ENCODE measurements at places on chromosomes 16 and 17.

DNA sequence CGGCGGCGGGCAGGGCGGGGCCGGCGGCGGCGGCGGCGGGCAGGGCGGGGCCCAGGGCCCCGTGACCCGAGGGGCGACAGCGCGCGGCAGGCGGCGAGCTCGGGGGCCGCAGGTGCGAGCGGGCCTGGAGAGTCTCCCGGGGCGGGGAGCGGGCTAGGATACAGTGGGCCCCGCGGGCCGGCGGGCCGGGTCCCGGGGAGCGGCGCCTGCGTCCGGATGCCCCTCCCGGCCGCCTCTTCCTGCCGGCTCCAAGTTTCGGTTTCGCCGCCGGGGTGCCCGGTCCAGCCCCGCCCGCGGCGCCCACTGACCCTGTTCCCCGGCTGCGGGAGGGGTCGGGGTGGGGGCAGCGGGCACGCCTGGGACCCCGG lies at the start of gene RNF213:
Gene RNF213, plus strand, starts transcription at position 62 of the 368 bp plus-strand sequence. CDS start 2,830 bp downstream, outside the sequence.
- DNase-seq: peak; percentile 35

DNA sequence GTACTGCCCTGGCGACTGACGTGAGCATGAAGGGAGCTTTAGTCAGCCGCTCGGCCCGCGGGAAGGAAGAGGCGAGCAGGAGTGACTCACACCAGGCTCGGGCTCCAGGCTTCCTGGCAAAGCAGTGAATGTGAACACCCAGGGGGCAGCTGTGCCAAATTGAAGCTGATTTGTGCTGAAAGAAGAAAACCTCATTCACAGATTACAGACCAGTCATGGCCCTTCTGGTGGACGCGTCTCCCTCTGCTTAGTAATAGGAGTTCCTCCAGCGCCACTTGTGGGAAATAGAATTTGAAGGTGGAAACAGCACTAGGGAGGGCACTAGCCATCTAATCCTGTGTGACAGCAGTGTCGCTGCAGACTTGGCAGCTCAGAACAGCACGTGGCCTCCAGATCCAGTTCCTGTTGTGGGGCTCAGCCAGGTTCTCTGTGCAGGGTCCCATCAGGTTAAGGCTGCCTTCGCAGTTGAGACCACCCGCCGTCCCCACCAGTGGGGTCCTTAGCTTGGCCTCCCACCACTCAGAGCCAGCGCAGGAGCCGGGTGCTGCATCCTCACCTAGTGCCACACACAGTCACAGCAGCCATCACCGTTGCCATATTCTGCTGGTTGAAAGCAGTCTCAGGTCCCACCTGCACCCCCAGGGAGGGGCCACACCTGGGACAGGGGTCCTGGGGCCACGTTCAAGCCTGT lies 164.5 kb upstream of the CHMP6 start:
- DNase-seq: no peak

DNA sequence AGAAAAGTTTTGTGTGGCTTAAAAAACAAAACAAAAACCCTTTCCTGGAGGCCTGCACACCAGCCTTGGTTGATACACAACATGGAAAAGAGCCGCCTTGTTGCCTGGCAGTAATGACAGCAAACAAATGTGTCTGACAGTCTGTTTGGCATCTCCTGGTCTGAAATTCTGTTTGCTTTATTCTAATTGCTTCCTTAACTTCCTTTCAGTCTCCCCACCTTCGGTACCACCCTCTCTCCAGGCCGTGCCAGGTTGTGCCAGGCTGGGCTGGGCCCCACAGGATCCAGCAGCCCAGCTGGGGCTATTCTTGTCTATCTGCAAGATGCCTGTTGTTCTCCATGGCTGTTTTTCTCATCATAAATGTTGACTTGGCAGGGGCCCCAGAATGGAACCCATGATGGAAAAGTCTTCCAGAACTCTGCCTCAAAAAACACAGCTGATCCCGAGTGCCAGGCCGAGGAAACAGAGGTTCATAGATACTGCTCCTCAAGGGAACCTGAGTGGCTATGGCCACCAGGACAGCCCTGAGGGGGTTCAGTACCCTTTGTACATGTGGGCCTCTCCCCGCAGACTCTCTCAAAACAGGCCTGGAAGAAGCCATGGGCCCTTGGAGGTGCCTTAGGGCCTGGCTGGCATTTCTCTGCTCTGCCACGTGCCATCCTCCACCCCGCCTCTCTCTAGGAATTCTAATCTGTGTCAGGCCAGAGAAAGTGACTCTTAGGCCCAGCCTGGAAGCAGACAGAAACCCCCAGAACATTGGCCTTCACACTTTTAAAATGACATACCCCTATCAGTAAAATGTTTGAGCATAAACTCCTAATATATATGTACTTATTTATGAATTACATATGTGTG lies 50.5 kb downstream of the YPEL2 start:
- no peak for DNase-seq

DNA sequence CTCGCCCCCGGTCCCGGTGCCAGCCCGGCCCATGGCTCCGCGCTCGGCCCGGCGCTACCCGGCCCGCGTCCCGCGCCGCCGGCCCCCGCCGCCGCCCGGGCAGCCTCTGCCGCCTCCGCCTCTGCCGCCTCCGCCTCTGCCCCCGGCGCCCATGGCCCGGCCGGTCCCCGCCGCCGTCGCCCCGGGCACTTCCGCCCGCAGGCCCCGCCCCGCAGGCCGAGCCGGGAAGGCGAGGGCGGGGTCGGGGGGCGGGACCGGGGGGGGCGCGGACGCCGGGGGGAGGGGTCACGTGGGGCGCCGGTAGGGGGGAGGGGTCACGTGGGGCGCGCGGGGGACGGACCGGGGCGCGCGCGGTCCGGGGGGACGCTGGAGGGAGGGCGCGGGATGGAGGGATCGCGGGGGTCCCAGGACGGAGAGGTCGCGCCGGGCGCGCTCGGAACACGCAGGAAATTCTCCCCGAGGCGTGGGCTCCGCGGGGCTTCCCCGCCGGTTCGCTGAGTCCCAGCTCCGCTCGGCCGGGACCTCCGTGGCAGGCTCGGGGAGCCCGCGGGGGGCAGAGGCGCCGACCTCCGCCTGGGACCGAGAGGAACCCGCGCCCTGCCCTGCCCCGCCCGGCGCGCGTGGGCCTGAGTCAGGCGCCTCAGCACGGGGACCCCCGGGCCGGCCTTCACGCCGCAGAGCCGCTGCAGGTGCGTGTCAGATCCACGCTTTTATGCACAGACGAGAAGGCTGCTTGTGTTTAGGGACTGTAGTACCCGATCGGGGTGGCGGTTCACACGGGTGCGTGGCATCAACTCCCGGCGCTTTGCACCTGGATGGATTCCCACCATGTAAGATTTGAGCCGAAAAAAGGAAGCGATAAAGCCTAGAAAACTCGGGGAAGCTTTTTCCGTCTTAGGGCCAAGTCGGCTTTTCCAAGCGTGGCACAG lies at the start of gene PGAP6:
Gene PGAP6, minus strand, starts transcription at position 190 of the 929 bp plus-strand sequence. Its CDS starts 157 bp downstream, at position 33.
- DNase-seq: no peak

- DNase-seq: no peak
These were observed 2.0 kb downstream of the HOXB8 start for GRCh38 chr17:48612854-48613691.

- DNase-seq: no peak
These were observed 207.0 kb upstream of the COX10 start for GRCh38 chr17:13862346-13862745.

- peak; percentile 14 for DNase-seq
These were observed 857 bp downstream of the GOT2 start for GRCh38 chr16:58733248-58733670.

- DNase-seq: no peak
These were observed 25.5 kb upstream of the TBX4 start for GRCh38 chr17:61426482-61427304.

DNA sequence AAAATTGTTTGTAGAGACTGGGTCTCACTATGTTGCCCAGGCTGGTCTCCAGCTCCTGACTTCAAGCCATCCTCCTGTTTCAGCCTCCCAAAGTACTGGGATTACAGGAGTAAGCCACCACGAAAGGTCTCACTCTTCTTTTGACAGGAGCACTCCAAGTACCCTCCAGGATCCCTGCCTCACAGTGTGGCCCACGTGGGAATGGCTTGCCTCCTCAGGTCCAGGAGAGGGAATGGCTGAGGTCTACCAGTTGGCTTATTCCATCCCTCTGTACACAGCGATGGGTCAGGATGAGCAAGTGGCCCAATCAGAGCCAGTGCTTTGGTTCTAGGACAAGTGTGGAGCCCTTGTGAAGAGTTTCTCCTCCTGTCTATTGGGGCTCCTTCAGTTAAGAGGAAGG lies 73.7 kb upstream of the ZNF423 start:
- no peak for DNase-seq

- DNase-seq: no peak
These were observed 27.1 kb downstream of the MMD start for GRCh38 chr17:55394357-55395021.

DNA sequence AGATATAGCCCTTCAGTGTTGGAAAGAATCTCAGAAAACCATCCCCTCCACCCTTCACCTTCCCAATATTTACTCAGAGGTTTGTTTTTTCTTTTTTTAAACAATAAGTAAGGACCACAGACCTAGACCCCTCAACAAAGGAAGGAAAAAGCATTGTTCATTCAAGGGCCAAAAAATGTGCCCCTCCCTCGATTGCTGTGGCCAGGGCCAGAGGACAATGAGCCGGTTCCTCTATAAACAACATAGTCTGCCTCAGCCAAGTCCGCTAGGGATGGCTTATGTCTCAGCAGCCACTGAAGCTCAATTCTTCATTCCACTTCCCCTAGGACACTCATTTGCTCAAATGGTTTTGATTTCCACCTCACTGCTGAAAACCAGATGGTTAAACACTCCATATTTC lies 24.0 kb downstream of the TRIM16 start:
- no peak for DNase-seq

GRCh38 chr16:31010585-31011325 lies at the start of gene STX1B:
STX1B (minus strand) TSS chr16:31010638; CDS start chr16:31010396, 242 bp downstream.
- peak; percentile 50 for DNase-seq

DNA sequence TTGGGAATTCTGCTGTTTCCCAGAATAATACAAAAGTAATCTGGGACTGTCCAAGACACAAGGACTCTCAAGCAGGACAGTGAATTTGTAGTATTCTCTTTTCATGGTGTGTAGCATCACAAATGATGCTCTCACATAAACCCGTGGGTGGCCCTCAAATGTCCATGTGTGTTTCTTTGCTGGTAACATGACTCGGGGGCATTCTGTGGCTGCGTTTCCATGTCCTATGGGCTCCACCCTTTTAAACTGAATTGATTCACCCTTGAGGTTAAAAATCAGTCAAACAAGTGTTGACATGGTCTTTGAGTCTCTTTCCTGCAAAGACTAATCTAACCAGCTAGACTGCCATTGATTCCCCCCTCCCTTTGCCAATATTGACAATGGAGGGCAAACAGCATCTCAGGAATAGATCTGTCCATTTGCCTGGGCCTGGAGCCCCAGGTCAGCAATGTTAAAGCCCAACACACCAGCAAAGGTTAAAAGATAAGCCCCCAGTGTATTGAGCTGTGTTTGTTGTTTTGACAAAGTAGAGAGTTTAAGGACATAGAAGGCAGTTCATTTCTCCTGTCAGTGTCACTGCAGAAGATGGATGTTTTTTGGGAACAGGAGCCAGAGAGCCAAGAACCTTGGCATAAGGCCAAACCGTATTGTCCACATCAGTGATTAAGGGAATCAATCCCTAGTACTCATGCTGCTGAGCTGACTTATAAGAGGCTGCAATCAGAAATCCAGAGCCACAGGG lies 117.1 kb upstream of the COX10 start:
- DNase-seq: no peak

- no peak for DNase-seq
These were observed 22.6 kb downstream of the RABEP1 start for GRCh38 chr17:5304636-5305035.

GRCh38 chr16:67196881-67197280 lies 2.0 kb upstream of the ELMO3 start:
- DNase-seq: no peak

DNA sequence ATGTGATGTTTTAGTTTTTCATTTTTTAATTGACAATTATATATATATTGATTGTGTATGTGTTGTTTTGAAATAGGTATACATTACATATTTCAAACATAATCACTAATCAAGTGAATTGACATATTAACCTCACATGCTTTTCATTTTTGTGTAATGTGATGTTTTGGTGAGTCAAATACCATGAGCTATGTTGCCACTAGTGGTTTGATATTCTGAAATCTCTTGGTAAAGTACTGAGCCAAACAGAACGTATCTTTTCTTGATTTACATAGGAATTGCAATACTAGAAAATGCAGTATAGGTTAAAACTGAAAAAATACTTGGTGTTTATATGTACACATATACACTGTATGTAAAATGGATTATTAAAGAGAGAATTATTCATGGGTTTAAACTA lies 65.2 kb upstream of the SIAH1 start:
- no peak for DNase-seq

DNA sequence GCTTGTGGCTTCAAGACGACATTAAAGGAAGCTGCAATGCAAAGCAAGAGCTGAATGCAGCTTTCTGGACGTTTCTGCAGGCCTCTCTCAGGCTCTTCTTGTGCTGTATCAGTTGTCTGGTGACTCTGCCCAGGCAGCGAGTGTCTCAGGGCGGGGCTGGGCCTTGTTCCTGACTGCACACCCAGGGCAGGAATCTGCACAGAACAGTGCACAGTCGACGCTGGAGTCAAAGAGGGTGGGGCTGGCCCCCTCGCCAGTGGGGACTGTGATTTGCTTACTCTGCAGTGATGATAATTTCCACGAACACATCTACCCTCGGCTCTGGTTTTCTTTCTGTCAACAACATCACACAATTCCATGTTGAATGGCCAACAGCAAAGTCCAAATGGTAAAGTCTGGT lies 60.7 kb downstream of the IRF8 start:
- no peak for DNase-seq

- peak; percentile 34 for DNase-seq
These were observed 116.6 kb downstream of the ZNF18 start for GRCh38 chr17:11880714-11881113.

DNA sequence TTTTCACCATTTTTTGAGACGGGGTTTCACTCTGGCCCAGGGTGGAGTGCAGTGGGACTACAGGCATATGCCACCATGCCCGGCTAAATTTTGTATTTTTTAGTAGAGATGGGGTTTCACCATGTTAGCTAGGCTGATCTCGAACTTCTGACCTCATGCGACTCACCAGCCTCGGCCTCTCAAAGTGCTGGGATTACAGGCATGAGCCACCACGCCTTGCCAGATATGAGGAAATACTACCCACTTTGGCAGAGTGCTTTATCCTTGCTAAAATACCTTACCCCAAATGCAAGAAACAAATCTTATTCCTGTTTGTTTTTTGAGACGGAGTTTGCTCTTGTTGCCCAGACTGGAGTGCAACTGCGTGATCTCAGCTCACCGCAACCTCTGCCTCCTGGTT lies 62.9 kb upstream of the MGAT5B start:
- no peak for DNase-seq

DNA sequence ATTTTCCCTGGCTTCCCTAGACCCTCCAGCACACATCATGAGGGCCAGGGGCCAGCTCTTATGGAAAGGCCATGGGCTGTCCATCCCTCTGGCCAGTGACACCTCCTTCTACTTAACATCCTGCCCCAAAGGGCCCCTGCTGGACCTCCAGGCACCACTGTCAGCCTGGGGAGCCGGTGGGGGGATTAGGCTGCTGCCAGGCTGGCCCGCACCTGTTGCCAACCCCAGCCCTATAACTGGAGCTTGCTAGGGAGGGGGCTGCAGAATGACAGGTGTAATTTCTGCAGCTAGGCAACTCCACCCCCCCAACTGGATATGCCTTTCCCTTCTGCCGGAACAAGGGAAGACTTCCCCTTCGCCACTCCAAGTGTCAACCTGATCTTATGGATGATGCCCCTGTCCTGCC lies 12.5 kb downstream of the RARA start:
- no peak for DNase-seq

- no peak for DNase-seq
These were observed 7.6 kb downstream of the SLC46A1 start for GRCh38 chr17:28398280-28398981.

Data from left kidney (tissue), 8 donors.